H9 (cell line): ENCODE measurements at places on chromosomes 1 and 21. TPM values are rescaled to one million over a fixed set of nuclear protein-coding genes. Genes with fewer than 3 reads are reported as not detected.

The FCRL1 gene
- not detected in 2 replicates for total RNA-seq

The ZNF678 gene
- 24.4 and 25.3 TPM in 2 replicates for total RNA-seq

The HSF2BP gene
- total RNA-seq: 1.5 and 1.7 TPM in 2 replicates

The RCSD1 gene
- total RNA-seq: 0.13 and 0.26 TPM in 2 replicates

- no peak overlapping the region for H3K4me3 ChIP-seq
- H3K4me1 ChIP-seq: no peaks in the 10 kb centered on the region
- H3K27ac ChIP-seq: no peak overlapping the region
- H3K36me3 ChIP-seq: no peaks in the 10 kb centered on the region
- H3K27me3 ChIP-seq: no peaks in the 10 kb centered on the region; the same call in 1 of the 2 replicates
Observed at GRCh38 chr1:111197598-111198284, 2.7 kb downstream of the DENND2D start.

GRCh38 chr1:236760986-236761385 is 34.1 kb upstream of the MTR start:
- peaks cover 4% of the 10 kb centered on the region; the same call in 1 of the 2 replicates for H3K36me3 ChIP-seq
- no peak overlapping the region for H3K4me3 ChIP-seq
- no peaks in the 10 kb centered on the region for H3K27me3 ChIP-seq
- no peak overlapping the region for H3K27ac ChIP-seq
- no peak for DNase-seq

GRCh38 chr1:55826381-55827080 is 611.4 kb upstream of the USP24 start:
- H3K4me3 ChIP-seq: no peak overlapping the region
- no peaks in the 10 kb centered on the region for H3K36me3 ChIP-seq
- no peaks in the 10 kb centered on the region for H3K27me3 ChIP-seq
- DNase-seq: no peak
- no peak overlapping the region for H3K27ac ChIP-seq

DNA sequence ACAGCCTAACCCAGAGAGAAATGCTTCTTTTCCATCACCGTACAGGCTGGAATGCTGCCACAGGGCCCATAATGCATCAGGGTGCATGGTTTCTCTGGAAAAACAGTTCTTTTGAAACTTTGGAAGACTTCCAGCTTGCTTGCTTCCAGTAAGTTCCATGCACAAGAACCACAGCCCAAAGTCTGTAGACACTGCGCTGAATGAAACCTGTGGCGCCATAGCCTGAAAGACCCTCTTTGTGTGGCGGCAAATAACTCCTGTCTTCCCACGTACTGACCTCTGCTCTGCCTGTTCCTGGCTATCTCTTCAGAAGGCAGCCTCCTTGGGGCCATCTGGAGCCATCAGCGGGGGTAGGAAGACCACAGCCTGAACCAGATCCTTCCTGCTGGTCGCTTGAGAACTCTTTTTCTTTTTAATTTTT is 15.1 kb downstream of the MIIP start:
- H3K36me3 ChIP-seq: peaks cover 22% of the 10 kb centered on the region
- H3K27ac ChIP-seq: no peak overlapping the region
- H3K4me3 ChIP-seq: no peak overlapping the region
- no peaks in the 10 kb centered on the region for H3K4me1 ChIP-seq
- no peak for DNase-seq
- no peaks in the 10 kb centered on the region for H3K27me3 ChIP-seq

DNA sequence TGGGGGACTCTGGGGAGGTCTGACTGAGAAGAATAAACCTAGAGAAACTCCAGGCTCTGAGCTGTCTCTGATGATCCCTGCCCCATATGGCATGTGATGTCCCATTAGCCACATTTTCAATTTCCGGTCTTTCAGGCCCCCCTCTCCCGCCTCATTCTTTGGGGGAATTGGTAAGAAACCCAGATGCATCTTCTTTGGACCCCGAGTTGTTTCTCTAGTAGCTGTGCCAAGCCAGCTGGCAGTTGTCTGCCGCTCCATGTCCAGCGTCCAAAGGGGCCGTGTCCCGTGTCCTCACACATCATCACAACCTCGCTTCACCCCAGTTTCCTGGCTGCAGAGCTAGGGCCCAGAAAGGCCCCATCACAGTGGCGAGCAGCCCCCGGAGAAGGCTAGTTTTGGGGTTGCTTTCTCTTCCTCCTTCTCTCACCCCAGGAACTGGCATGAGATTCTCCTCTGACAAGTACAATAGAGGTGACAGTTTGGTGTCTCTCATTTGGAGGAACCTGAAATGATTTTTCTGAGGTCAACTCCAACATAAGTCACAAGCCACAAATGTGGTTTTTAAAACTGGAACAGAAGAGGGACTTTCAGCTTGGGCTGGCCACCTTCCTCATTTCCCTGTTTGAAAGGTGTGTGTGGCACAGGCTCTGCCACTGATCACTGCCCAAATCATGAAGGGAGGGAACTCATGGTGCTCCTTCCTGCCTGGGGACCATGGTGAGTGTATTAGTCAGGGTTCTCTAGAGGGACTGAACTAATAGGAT is 6.4 kb upstream of the GPR157 start:
- no peak overlapping the region for H3K4me3 ChIP-seq
- no peak overlapping the region for H3K27ac ChIP-seq
- no peak for DNase-seq
- no peaks in the 10 kb centered on the region for H3K4me1 ChIP-seq
- H3K27me3 ChIP-seq: no peaks in the 10 kb centered on the region
- no peaks in the 10 kb centered on the region for H3K36me3 ChIP-seq

DNA sequence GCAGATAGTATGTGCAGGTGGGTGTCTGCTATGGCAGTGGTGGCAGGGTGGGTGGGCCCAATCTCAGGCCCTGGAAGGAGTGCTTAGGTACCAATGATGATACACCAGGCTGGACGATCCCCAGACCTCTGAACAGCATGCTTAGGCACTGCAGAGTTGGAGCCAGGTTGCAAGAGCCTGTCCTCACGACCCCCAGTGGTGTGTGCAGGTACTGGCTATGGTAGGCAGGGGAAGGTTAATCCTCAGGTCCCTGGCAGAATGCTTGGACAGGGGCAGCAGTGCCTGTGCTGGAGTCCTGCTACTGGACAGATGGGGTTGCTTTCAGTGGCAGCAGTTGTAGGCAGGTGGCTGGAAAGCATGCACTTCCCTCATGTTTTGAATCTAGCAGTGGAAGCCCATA is 100.5 kb upstream of the NEK7 start:
- H3K36me3 ChIP-seq: no peaks in the 10 kb centered on the region
- H3K4me1 ChIP-seq: no peaks in the 10 kb centered on the region
- H3K27me3 ChIP-seq: no peaks in the 10 kb centered on the region
- H3K4me3 ChIP-seq: no peak overlapping the region
- no peak overlapping the region for H3K27ac ChIP-seq

- no peaks in the 10 kb centered on the region for H3K36me3 ChIP-seq
- no peak overlapping the region for H3K27ac ChIP-seq
- H3K4me3 ChIP-seq: no peak overlapping the region
- no peaks in the 10 kb centered on the region for H3K27me3 ChIP-seq
Observed at GRCh38 chr21:27201197-27201596, 234.3 kb upstream of the ADAMTS5 start.
